ENCODE measurements at places on chromosomes 7 and 10.

DNA sequence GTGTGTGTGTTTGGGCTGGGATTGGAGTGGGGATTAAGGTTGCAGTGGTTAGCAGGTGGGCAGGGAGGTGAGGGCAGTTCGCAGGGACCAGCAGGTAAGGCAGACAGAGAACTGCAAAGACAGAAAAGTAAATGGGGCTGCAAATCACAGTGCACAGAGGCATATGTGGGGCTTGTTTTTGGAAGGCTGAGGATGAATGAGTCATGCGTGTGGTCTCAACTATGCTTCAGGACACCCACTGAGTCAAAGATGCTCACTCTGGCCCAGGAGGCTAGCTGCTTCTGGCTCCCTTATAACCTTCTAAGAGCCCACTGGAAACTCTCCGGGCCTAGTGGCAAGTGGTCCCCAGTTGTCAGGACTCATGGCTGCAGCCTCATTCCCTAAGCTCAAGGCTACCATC lies 118.2 kb downstream of the ZNF248 start:
- no peak for DNase-seq

- no peak for DNase-seq
Observed at GRCh38 chr10:80686734-80687475, 149.2 kb downstream of the SH2D4B start.

GRCh38 chr10:133245439-133246235 lies 8.0 kb downstream of the VENTX start:
- DNase-seq: no peak

- DNase-seq: no peak
Observed at GRCh38 chr10:67807855-67808456, 30.0 kb downstream of the DNAJC12 start.
